ENCODE measurements at places on chromosomes 3 and 15. TPM values are rescaled to one million over a fixed set of nuclear protein-coding genes. Genes with fewer than 3 reads are reported as not detected.

Gene CCR4
- total RNA-seq, result 0.32 TPM

Gene PAQR5
- 6.5 TPM for total RNA-seq

Gene FGF7
- 3.2 TPM for total RNA-seq

Gene TMCO5A
- total RNA-seq, result not detected

Gene PP2D1
- total RNA-seq, result not detected

Gene CYP1A2
- not detected for total RNA-seq

Gene ZBBX
- not detected for total RNA-seq

Gene LIPC
- 0.90 TPM for total RNA-seq

Gene HCLS1
- 2.3 TPM for total RNA-seq

Gene EPHA6
- not detected for total RNA-seq

Gene ROPN1
- not detected for total RNA-seq

Gene CGGBP1
- 41.0 TPM for total RNA-seq

Gene CHL1
- not detected for total RNA-seq

Gene SPESP1
- total RNA-seq, result 14.3 TPM

Gene PTPN9
- total RNA-seq, result 24.0 TPM

Gene CSTA
- total RNA-seq, result 1.3 TPM

Gene GABRA5
- total RNA-seq, result not detected

Gene ANKUB1
- not detected for total RNA-seq

Gene RIOX2
- 25.1 TPM for total RNA-seq

Gene SLC6A20
- total RNA-seq, result not detected

Gene CFAP20DC
- 4.5 TPM for total RNA-seq

Gene KNG1
- not detected for total RNA-seq

Gene SMCO1
- not detected for total RNA-seq

Gene CPLX3
- not detected for total RNA-seq

Gene GOLGA8T
- total RNA-seq, result not detected

Gene SLC15A2
- 0.18 TPM for total RNA-seq

Gene GLDN
- total RNA-seq, result not detected

Gene PRR20G
- not detected for total RNA-seq

Gene KBTBD8
- total RNA-seq, result 2.0 TPM

Gene SYNPR
- not detected for total RNA-seq

Gene MCF2L2
- 0.18 TPM for total RNA-seq

Gene WNT7A
- total RNA-seq, result not detected

Gene ZNF80
- not detected for total RNA-seq

Gene RHOV
- total RNA-seq, result not detected

Gene ZDHHC23
- 2.9 TPM for total RNA-seq

Gene NR2F2
- total RNA-seq, result 14.9 TPM

Gene GRK7
- not detected for total RNA-seq

Gene ACSBG1
- not detected for total RNA-seq

Gene HERC2
- 18.6 TPM for total RNA-seq

Gene CTXN2
- total RNA-seq, result not detected

Gene TMC3
- total RNA-seq, result 0.32 TPM
